ENCODE measurements at places on chromosomes 12 and 14.
A peak's percentile ranks its signal among the peaks of the same experiment; 100 is the strongest.

GRCh38 chr14:84937449-84937848 is 592.5 kb upstream of the FLRT2 start:
- DNase-seq = no peak

DNA sequence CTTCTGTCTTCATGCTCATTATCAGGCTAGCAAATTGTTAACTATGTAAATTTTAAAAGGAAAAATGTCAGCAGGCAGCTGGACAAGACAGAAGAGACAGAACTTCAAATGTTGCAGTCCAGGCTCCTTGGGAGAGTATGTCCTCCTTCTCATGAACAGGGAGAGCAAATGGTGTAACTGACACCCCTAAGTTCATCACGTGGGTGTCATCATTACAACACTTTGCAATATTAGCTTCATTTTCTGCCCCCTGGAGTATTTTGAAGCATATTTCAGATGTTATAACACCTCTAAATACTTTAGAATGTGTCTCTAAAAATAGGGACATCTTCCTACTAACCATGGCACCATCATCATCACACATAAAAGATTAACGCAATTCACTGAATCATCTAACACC is 62.1 kb downstream of the ZNF664 start:
- no peak for DNase-seq

DNA sequence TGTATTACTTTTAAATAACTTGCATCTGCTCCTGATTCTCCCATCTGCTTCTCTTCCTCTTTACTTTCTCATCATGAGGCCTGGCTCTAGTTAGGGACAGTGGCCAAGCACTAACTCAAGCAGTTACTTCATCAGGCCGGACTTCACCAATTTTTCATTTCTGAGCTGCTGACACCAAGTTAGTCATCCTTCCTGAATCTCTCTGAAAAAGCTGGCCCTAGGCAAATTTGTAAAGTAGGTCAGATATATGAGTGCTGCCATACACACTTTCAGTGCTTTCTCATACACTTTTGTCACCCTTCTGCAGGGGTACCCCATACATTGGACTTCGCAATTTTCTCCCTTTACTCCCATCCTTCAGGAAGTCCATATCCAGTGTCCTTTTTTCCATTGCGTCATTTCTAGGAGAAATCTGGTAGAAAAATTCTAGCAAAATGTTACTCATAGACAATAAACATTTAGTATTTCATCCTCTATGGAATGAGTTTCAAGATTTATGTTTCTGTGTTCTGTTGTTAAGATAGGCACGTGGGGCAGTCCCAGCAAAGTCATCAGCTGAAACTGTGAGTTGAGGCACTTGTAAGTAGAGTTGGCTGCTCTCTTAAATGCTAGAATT is 276.8 kb upstream of the TMPO start:
- peak; percentile 27 for DNase-seq

- DNase-seq = no peak
Observed at GRCh38 chr14:94857950-94858349, 88.0 kb upstream of the GSC start.

DNA sequence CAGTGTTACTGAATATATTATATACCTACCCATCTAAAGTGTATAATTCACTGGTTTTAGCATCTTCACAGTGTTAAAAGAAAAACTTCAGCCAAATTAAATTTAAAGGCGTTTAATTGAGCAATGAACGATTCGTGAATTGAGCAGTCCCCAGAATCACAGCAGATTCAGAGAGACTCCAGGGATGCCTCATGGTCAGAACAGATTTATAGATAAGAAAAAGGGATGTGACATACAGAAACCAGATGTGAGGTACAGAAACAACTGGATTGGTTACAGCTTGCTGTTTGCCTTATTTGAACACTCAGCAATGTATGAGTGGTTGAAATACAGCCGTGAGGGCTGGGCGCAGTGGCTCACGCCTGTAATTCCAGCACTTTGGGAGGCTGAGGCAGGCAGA is 84.6 kb downstream of the WNK1 start:
- no peak for DNase-seq

- DNase-seq = no peak
Observed at GRCh38 chr14:24309538-24310264, at the start of gene LTB4R2. Gene LTB4R2 (plus strand): TSS chr14:24310140. CDS start chr14:24310665, 525 bp downstream.

GRCh38 chr12:124013073-124013472 is 40.1 kb downstream of the ZNF664 start:
- DNase-seq = no peak

DNA sequence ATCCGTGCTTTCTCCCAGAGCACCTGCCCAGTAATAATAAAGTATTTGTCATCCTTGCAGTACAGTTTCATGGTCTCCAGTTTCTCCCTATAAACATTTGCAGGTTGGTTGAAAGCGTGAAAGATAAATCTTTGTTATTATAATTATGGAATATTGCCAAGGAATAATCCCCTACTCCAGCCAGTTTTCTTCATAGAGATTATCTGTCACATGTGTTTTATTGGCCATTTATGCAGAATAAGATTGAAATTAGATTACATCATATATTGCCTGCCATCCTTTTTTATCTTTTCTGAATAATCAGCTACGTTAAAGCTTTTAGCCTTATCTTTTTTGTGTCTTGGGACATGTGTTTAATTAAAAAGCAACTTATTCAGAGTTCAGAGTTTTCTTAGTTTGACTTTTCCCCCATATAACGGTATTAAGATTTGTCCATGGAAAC is 168.0 kb downstream of the KICS2 start:
- no peak for DNase-seq

GRCh38 chr12:6180268-6181051 is 19.7 kb upstream of the CD9 start:
- DNase-seq = peak; percentile 70

- DNase-seq = no peak
Observed at GRCh38 chr12:50097952-50098351, 5.9 kb upstream of the GPD1 start.

- no peak for DNase-seq
Observed at GRCh38 chr14:49460662-49461061, 125.5 kb downstream of the RPS29 start.

DNA sequence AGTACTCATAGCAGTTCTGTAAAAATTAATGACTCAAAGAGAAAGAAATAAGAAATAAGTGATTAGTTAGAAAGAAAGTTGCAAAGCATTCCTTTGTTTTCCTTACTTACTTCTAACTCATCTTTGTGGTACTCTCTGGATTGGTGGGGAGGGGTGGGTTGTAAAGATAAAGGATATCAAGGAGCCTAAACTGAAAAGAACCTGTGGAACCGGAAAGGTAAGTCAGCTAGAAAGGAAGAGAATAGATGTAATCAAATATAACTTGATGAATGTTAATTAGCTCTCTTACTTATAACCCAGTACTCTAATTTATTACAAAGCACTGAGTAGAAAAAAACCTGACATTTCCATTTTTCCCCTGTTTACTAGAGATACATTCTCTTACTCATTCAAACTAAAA is 37.5 kb upstream of the KRR1 start:
- DNase-seq = no peak

GRCh38 chr12:47989023-47989417 is 15.3 kb downstream of the COL2A1 start:
- DNase-seq = no peak

GRCh38 chr12:96766232-96766631 is 140.8 kb upstream of the NEDD1 start:
- peak; percentile 12 for DNase-seq

- DNase-seq = peak; percentile 96
Observed at GRCh38 chr14:53011053-53011462, 60.2 kb upstream of the FERMT2 start.

GRCh38 chr12:128755566-128755965 is 68.2 kb downstream of the SLC15A4 start:
- no peak for DNase-seq

GRCh38 chr12:124660851-124661250 is 93.4 kb upstream of the NCOR2 start:
- DNase-seq = no peak

GRCh38 chr12:53776872-53777271 is 25.1 kb upstream of the CISTR start:
- no peak for DNase-seq

DNA sequence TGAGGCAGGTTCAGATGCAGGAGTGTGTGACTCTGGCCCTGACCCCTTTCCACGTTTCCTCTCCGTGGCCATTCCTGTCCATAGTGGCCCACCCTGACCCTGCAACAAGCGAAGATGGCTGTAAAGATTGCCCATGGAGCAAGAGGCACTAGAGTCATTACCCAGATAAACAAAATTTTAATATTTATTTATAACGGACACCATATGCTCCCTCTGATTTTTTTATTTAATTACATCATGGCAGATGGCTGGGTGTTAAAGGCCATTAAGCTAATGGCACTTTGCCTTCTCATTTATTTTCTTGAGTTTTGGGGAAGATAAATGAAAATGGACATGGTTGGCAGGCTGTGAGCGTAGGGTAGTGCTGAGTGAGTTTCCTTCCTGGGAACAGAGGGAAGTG is 58.7 kb downstream of the WSCD2 start:
- DNase-seq = no peak

DNA sequence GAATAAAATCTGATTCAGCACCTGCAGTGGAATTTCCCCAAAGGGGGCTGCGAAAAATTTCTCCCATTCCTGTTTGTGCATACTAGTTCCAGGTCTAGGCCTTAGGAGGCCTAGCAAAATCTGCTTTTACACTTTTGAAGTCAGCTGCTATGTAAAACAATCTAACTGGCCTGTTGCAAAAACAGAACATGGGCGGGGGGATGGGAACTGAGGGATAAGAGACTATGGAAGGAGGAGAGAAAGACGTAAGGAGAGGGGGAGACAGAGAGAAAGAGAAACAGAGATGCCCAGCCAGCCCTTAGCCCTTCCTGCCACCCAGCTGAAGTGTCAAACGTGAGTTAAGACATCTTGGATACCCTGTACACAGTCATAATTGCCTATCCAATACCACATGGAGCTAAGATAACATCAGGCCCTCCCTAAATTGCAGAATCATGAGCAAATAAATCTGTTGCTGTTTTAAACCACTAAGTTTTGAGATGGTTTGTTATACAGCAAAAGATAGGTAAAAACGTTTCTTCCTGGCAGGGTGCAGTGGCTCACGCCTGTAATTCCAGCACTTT is 45.6 kb downstream of the SPTLC2 start:
- peak; percentile 39 for DNase-seq

GRCh38 chr12:23751641-23752040 is 197.8 kb downstream of the SOX5 start:
- DNase-seq = no peak

- no peak for DNase-seq
Observed at GRCh38 chr14:39419272-39419671, 13.0 kb downstream of the FBXO33 start.

- no peak for DNase-seq
Observed at GRCh38 chr12:724194-724855, 28.1 kb upstream of the WNK1 start.

- DNase-seq = no peak
Observed at GRCh38 chr12:75577812-75578211, 66.4 kb upstream of the KRR1 start.

- no peak for DNase-seq
Observed at GRCh38 chr12:49456131-49456679, 82.6 kb upstream of the KCNH3 start.

DNA sequence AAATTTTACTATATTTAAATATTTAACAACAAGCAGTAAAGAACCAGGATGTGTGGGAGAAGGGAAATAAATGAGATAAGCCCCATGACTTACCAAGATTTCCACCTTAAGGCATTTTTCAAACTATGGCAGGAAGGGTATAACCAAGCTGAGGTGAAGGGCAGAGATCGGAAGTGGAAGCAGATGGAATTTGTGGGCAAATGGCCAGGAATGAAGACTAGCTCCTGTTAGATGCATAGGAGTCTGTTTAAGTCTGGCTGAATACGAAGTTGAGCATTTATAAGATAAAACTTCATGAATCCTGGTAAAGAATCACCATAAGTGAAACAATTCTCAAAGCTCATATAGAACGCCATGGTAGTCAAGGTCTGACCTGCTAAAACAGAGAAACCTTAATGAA is 163.5 kb downstream of the DIO2 start:
- DNase-seq = no peak

DNA sequence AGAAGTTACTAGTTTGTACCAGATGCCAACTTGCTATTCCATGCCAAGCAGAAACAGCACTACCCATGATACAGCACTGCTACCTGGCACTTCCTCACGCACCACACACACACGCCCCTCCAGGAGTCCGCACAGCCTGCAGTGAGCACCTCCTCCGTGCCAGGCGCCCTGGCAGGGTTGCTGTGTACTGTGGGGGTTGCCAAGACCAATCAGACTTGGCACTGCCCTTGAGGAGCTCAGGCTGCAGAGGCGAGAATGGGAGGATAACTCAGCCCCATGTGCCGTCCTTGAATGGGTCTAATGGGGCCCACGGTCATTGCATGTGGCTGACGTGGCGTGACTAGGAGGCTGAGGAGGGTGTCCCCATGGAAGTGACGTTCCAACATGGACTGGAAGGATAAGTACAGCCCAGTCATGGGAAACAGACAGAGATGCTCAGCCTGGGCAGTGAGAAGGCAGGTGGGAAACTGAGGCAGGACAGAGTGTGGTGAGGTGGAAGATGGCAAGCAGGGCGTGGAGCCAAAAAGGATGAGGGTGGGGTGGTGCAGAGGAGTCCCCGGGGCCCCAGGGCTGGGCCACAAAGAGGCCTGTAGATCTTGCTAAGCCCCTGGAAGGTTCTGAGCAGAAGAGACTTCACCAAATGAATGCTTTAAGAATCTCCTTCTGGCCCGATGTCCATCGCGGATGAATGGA is 65.3 kb upstream of the C14orf180 start:
- DNase-seq = no peak

GRCh38 chr12:62772416-62772955 is 162.5 kb downstream of the PPM1H start:
- DNase-seq = peak; percentile 29

DNA sequence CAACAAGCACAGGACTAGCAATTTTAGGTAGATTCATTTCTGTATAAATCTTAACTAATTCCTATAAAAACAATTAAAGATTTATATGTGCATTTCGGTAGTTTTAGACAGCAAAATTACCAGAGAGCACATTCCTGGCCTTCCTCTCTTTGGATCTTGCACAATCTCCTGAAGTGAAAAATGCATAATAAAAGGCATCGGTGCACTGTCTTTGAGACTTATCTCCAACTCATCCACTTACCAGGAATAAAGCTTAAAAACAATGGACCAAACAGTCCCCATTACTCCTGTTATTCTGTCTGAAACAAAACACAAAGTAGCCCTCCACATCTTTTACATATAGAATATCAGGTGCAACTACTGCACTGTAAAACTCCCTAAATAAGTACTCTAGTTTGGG is 69.3 kb downstream of the HECTD1 start:
- no peak for DNase-seq
